ENCODE measurements at places on chromosomes 7 and 10.

DNA sequence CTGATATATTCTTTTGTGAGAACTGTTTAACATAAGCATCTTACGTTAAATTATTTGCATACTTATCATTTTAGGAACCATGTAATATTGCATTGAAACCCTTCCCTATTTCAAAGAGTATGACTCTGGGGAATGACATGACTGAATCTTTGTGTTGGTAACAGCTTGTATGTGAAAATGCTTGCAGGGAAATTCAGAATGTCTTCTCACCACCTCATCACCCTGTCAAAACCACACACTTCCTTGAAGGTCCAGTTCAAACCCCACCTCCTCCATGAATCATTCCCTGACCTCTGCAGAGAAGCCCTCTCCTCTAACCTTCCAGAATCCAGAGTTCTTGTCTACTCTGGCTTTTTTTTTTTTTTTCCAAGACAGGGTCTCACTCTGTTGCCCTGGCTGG lies 26.3 kb upstream of the NKX2-3 start:
- DNase-seq, result no peak

- no peak for DNase-seq
These were observed 207.6 kb downstream of the FOXP2 start for GRCh38 chr7:114622221-114622620.

GRCh38 chr7:129829737-129830631 lies 122.8 kb downstream of the UBE2H start:
- DNase-seq, result peak; percentile 93

DNA sequence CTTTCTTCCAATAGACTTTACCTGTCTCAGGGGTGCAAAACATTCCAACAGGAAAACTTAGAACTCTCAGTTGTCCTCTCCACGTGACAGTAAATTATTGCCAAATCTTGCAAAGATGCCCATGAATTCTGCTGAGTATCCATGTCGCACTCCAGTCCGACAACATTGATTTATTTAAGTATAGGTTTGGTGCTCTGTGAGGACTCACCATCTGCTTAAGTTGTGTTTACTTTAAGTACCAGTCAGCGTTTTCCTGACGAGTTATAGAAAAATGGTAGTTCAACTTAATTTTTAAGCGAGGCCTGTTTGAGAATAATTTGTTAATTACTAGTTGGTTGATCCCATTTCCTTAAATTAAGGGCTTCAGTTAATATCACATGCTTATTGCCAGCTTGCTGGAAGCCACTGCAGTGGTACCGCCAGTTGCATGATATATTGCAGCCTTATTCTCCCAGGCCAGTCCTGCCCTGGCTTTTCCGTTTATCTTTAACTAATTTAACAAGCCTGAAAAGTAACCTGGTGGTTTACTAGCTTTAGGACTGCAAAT lies 27.8 kb downstream of the CREB5 start:
- DNase-seq, result no peak
